Cardiac muscle cell (in vitro differentiated cells and primary cell): ENCODE measurements at places on chromosomes 2 and 18. TPM values are rescaled to one million over a fixed set of nuclear protein-coding genes. Genes with fewer than 3 reads are reported as not detected.

The CRYGD gene
- not detected in 2 replicates for polyA plus RNA-seq

DNA sequence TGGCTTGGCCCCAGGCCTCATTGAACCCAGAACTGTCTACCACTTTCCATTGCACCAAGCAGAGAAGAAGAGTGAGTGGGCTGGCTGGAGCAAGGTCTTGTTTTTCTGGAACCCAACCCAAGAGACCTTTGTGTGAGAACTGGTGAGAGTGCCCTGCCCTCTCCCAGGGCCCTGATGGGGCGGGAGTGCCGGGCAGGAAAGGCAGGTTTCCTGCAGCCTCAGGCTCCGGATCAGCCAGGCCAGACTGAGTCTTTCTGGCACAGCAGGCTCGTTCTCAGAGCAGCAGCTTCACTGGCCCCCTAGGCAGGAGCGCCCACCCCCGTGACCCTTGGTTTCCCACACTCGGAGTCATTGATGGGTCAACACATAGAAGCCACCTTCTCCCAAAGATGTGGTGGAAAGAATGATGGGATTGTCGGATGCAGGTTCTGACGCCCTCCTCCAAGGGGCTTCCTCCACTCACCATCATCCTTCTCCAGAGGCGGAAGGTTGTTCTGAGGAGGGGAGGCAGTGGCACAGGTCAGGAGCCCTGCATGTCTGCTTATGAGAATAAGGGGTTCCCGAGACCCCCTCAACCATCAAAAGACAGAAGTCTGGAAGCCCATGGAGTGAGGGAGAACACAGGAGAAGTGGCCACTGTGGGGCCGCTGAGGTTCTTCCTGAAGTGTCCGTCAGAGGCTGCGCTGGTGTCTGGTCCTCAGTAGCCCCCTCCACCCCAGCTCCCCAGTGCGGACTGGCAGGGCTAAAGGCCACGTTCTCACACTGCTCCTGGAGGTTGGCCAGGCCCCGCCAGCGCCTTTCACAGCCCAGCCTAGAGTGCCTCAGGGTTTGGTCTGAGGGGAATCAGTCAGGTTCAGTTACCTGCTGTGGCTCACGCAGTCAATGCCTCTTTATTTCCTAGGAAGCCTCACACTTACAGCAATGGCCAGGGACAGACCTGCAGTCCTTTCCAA lies 62.8 kb upstream of the LAPTM4A start:
- H3K4me1 ChIP-seq: no peaks in the 10 kb centered on the region
- H3K27me3 ChIP-seq: no peaks in the 10 kb centered on the region
- no peak overlapping the region for H3K27ac ChIP-seq
- no peak overlapping the region for H3K4me3 ChIP-seq

DNA sequence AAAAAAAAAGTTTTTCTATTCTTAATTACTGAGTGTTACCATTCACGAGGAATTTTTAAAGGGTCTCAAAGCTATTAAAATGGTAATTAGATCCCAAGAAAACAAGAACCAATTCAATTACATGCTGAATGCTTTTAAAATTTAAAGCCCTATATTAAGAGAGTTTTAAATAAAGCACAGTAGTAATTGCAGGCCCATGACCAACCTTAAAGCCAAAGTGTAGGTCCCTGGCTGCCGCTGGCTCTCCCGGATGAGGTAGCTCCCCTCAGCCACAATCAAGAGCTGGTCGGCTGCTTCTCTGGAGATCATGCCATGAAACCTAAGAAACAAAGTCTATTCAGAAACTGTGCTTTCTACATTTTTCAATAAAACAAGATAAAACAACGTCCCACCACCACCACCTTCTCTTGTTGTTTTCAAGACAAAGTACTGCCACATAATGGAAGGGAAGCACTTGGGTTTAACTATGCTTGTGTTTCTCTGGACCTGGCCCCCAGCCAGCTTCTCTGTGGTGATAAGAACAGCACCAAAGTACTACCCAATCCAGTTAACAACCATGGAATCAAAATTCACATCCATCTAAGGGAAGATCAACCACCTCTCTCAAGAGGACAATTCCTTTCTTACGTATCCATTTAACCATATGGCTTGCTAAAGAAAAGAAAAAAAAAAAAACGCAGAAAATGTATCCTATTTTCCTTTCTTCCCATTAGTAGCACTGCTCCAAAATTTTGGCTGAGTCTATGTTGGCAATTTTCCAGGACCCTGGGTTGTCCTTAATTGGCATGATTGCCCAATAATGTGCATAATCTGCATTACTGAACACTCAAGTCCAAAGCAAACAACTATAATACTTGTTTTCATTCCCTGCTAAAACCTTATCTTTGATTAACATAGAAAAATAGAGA lies 90.1 kb downstream of the CHN1 start:
- H3K4me1 ChIP-seq: peaks cover 40% of the 10 kb centered on the region
- H3K27me3 ChIP-seq: no peaks in the 10 kb centered on the region
- H3K4me3 ChIP-seq: no peak overlapping the region
- no peak overlapping the region for H3K27ac ChIP-seq
- peak; percentile 70 for DNase-seq

The VWA3B gene
- polyA plus RNA-seq: 0.69 TPM in 1 of 2 replicates, not detected in the other

The CHN1 gene
- polyA plus RNA-seq: 70.8 and 90.2 TPM in 2 replicates

The REG1A gene
- polyA plus RNA-seq: 1.2 and 1.3 TPM in 2 replicates

DNA sequence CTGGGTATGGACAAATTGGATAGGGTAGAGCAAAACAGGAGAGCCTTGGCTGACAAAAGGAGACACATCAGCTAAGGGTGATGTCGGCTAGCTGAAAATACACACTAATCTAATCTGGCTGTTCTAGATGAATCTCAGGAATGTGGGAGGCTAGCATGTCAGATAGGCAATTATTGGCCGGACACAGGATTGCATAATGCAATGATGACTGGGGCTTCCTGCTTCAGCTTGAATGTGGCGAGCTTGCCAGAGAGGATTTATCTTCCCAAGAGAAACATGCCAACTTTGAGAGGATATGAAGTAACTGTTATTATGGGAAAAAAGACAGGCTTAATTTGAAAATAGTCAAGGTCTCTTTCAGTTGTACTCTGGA lies 102.4 kb downstream of the TRIB2 start:
- DNase-seq: peak; percentile 51
- no peak overlapping the region for H3K4me3 ChIP-seq
- no peaks in the 10 kb centered on the region for H3K27me3 ChIP-seq

The MSTN gene
- polyA plus RNA-seq: 0.21 TPM in 1 of 2 replicates, not detected in the other

The TDRD15 gene
- not detected in 2 replicates for polyA plus RNA-seq

The CD207 gene
- polyA plus RNA-seq: not detected in 2 replicates

The ATOH8 gene
- 4.8 and 6.3 TPM in 2 replicates for polyA plus RNA-seq

DNA sequence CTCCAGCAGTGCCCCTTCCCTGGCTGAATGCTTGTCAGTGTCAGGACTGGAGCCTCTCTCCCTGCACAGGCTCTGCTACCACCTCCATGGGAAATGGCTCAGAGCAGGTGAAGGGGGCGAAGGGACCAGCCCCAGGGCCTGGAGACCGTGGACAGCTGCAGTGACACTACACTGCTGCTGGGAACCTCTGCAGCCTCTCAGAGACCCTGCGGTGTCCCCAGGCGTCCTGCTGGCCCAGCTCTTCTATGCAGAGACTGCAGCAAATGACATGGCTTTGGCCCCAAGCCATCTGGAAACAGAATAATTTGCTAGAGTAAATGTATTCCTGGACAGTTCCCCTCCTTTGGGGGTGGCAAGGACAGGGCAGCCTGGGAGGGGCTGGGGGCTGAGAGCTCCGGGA lies 53.2 kb downstream of the CIB4 start:
- H3K4me1 ChIP-seq: peaks cover 20% of the 10 kb centered on the region
- H3K27me3 ChIP-seq: peaks cover 8% of the 10 kb centered on the region
- H3K36me3 ChIP-seq: no peaks in the 10 kb centered on the region
- no peak for DNase-seq

DNA sequence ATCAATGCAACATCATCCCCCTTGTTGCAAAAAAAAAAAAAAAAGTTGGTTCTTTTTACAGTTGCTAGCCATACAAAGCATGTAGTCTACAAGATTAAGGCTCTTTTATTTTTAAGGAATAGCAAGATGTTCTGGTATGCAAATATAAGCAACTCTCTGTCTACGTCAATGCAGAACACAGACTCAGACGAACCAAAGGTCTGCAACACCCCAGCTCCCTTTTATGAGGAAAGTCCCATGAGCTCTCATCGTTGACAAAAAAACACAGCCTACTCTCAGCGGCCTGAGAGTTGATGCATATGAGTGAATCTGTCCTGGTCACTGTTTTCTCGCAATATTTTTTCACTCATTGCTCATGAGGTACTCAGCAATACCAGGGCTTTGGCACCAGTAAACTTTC lies 112.9 kb downstream of the STK39 start:
- H3K27ac ChIP-seq: no peak overlapping the region
- peaks cover 22% of the 10 kb centered on the region for H3K4me1 ChIP-seq
- H3K36me3 ChIP-seq: peaks cover 5% of the 10 kb centered on the region
- no peak overlapping the region for H3K4me3 ChIP-seq
- no peak for DNase-seq

DNA sequence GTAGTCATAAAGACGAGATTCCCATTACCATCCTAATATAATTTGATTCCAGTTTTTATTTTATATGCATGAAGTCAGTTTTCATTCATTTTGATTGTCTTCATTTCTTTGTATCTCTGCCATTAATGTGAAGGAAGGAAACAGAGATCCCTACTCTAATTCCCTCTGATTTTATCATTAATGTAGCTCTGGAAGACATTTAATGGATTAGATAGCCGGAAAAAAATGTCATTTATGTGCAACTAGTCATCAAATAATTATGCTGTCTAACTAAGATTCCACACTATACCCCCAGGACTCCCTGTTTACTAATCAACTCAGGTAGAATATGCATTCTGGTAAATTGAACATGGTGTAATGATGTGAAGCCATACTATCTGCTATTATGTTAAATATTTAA lies 19.9 kb downstream of the RHBDD1 start:
- no peak overlapping the region for H3K4me3 ChIP-seq
- H3K4me1 ChIP-seq: peaks cover 7% of the 10 kb centered on the region
- H3K27ac ChIP-seq: no peak overlapping the region
- DNase-seq: no peak

The SCN3A gene
- 0.06 TPM in 1 of 2 replicates, not detected in the other for polyA plus RNA-seq

The PAIP2B gene
- 8.0 and 9.7 TPM in 2 replicates for polyA plus RNA-seq

The ABCB11 gene
- 0.02 and 0.06 TPM in 2 replicates for polyA plus RNA-seq
